Fibroblast of mammary gland (primary cell): ENCODE measurements at places on chromosomes 11 and 22.

- DNase-seq: no peak
Observed at GRCh38 chr22:50530580-50530876, 716 bp upstream of the TYMP start.

GRCh38 chr11:94558932-94559331 lies 8.2 kb upstream of the PIWIL4 start:
- no peak for DNase-seq

- peak; percentile 65 for DNase-seq
Observed at GRCh38 chr11:84524422-84525051, 1102.6 kb downstream of the DLG2 start.

DNA sequence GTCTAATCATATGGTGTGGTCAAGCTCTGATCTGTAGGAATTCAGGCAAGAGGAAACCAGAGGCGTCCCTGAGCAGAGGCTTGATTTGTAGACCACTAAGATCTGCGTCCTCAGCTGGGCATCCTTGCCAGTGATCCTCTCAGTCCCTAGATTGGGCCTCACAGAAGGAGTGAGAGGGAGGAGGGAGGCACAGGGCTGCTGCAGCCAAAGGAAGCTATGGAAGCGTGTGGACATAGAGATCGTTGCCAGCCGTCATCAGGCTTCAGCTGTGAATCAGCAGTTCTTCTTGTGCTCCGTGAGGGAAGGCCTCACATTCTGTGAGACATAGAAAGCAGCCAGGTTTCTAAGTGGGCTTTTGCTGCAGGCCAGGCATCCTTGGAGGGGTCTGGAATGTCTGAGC lies 254.6 kb upstream of the KIRREL3 start:
- DNase-seq: no peak

- peak; percentile 31 for DNase-seq
Observed at GRCh38 chr11:255176-255575, 18.4 kb downstream of the PSMD13 start.

GRCh38 chr22:37672920-37673455 lies 2.4 kb upstream of the LGALS1 start:
- DNase-seq: no peak

DNA sequence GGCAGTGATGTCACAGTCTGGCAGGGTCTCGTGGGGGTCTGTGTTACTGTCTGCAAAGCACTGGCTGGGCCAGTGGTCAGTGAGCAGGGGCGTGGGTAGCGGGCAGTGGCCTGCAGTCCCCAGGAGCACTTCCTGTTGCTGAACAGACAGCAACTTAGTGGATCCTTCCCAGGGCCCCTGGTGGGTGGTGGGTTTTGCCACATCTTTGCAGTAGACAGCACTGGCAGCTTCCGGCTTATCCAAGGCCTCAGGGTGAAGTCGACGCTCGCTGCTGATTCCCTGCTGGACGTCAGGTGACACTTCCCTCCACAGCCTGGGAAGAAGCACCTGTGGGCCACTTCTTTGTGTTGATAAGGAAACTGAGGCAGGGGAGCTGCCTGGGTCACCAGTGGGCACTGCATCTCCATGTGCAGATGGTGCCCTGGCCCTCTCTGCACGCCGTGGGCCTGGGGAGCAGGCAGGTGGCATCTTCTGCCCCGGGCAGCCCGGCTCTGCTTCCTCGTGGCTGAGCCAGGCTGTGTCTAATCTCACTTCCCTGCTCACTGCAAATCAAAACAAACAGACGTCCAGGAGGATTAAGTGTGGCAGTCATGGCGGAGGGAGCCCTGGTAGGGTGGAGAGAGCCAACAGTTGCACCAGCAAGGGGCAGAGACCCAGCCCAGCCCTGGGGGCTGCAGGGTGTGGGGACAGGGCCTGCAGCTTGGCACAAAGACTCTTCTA lies 79.8 kb downstream of the KCNQ1 start:
- no peak for DNase-seq

GRCh38 chr11:4830346-4830745 lies 9.2 kb downstream of the OR51F2 start:
- no peak for DNase-seq

DNA sequence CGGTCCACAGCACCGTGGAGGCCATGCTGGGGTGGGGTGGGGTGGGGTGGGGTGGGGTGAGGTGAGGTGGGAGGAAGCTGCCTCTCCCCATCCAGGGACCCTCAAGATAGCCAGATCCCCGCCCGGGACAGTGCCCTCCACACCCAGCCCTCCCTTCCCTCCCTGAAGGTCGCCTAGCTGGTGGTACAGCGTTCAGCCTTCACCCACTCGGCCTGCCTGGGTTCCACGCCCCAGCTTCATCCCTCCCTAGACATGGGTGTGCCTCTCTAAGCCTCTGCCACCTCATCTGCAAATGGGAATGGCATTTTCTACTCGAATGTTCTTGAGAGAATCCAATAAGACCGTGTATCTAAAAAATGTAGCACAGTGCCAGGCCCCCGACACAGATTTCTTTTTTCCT lies 17.8 kb downstream of the KCTD17 start:
- no peak for DNase-seq

DNA sequence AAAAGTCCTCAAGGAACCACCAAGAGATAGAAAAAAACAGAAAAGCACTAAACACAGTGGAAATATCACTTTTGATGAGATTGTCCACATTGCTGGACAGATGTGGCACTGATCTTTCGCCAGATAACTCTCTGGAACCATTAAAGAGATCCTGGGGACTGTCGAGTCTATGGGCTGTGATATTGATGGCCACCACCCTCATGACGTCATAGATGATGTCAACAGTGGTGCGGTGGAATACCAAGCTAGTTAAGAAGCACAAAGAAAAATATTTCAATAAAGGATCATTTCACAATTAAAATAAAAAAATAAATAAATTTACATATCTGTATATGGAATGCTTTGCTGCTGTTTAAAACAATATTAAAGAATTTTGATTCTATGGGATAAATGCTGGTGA lies 45.5 kb downstream of the ARL14EP start:
- no peak for DNase-seq

DNA sequence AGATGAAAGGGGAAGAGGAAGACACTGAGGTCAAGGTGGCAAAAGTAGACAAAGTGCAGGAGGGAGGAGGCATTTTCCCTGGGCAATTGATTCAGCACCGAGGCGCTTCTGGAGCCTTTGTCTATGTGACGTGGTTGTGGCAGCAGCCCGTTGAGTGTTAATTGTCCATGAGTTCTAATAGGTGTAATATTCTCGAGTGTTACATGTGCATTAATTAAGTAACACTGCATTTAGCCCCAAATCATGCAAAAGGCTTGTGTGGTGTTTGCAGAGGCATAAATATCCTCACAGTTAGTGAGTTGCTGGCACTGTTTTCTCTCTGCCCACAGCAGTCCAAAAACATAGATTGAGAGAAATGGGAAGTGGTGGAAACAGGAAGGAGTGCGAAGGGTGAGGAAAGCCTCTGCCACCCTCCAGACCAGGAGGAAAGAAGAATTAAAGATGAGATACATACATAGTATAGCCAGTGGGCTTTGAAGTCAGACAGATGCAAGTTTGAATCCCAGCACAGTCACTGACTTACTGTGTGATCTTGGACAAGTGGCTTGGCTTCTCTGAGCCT lies 361.2 kb downstream of the MN1 start:
- no peak for DNase-seq

DNA sequence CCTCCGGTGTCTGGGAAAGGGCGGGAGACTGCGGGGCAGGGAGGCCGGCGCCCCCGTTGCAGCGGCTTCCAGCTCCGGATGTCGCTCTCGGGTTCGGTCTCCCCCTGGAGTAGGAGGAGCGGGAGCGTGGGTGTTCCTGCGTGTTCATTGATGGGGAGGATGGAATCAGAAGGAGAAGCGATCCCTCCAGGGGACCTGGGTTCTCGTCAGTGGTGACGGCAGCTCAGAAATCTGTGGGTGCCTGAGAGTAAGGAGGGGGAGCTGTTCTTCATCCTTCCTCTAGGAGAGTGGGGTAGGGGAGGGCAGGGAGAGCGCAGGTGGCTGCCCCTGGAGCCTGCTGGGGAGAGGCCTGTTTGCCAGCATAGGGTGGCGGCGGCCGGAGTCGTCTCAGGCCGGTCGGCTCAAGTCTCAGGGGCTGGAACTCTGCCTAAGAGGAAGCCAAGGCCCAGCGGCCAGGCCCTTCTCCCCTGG lies 1.1 kb downstream of the UBASH3B start:
- DNase-seq: peak; percentile 58

GRCh38 chr11:68615657-68616056 lies 68.7 kb upstream of the GAL start:
- DNase-seq: no peak

DNA sequence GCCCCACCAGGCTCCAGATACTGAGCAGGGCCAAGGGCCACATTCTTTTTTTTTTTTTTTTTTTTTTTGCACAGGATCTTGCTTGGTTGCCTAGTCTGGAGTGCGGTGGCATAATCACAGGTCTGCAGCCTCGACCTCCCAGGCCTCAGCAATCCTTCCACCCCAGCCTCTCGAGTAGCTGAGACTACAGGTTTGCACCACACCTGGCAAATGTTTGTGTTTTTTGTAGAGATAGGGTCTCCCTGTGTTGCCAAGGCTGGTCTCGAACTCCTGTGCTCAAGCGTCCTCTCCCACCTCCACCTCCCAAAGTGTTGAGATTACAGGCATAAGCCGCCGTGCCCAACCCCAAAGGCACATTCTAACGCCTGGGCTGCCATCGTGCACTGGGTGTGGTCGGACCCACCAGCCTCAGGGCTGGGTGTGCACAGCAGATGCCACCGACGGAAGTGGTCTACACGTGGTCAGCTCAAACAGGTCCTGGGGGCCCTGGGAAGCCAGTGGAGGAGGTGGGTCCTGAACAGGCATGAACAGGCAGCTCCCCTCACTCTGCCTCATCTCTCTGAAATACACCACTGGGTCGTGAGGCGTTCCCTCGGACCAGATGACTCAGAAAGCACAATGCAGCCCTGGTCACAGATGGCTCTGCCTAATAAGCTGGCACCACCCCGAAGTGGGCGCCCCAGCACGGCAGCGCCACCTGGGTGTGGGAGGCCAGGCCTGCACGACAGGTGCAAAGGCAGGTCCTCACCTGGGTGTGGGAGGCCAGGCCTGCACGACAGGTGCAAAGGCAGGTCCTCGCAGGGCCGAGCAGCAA lies 5.1 kb upstream of the B4GALNT4 start:
- peak; percentile 58 for DNase-seq

DNA sequence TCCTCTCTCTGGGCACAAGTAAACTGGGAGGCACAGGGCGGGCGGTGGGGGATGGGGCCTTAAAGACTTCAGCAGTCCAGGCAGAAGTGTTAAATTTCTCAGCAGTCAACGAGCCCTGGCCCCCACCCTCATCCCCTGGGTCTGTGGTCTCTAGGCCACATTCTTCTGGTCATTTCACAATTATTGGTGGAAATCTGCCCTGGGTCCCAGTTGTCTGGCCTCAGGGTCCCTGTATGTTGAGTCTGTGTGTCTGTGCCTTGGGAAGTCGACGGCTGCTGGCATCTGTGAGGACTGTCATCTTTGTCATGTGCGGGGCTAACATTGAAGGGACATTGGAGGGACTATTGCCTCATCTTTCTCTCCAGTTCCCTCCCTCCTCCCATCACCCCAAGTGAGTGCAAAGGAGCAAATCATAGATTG lies 1.7 kb downstream of the TSPAN18 start:
- no peak for DNase-seq

GRCh38 chr11:121657146-121657545 lies 204.4 kb upstream of the SORL1-AS1 start:
- DNase-seq: no peak

DNA sequence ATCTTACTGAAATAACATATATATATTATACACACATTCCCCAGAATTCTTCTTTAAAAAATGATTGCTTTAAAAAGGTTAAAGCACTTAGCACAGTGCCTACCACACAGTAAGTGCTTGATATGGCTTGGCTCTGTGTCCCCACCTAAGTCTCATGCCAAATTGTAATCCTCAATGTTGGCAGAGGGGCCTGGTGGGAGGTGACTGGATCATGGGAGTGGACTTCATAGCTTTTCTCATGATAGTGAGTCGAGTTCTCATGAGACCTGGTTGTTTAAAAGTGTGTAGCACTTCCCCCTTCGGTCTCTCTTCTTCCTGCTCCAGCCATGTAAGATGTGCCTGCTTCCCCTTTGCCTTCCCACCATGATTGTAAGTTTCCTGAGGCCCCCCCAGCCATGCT lies 6.2 kb downstream of the CRYAB start:
- DNase-seq: no peak

DNA sequence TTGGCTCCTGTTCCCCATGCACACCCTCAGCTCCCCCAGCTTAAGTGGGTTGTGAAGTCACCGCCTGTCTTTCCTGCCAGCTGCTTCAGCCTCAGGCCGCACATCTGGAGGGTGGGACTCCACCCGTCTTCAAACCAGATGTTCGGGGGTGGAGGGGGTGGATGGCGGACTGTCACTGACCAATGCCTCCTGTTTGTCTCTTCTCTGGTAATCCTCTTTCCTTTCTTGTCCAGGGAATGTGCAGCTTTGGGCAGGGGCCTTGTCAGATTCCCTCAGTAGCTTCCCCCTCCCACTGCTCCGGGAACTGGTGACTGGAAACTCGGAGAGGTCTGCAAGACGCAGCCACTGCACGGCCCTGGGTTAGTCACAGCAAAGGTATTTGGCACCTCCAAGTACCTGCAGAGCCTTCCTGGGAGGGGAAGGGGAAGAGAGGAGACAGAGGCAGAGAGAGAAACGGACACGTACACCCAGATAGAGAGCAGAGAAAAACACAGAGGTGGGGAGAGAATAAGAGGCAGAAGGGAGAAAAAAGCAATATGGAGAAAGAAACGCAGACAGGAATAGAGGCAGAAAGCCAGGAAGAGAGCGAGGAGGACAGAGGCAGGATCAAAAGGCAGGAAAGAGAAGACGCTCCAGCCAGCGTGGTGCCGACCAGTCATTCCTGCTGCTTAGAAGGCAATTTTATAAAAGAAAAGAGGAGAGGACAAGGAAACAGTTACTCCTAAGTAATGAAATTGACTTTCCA lies 56.1 kb upstream of the TIMP3 start:
- DNase-seq: peak; percentile 82

- peak; percentile 95 for DNase-seq
Observed at GRCh38 chr22:32531931-32532819, 57.6 kb downstream of the FBXO7 start.

- DNase-seq: no peak
Observed at GRCh38 chr11:117009905-117010605, 88.2 kb downstream of the SIK3 start.

DNA sequence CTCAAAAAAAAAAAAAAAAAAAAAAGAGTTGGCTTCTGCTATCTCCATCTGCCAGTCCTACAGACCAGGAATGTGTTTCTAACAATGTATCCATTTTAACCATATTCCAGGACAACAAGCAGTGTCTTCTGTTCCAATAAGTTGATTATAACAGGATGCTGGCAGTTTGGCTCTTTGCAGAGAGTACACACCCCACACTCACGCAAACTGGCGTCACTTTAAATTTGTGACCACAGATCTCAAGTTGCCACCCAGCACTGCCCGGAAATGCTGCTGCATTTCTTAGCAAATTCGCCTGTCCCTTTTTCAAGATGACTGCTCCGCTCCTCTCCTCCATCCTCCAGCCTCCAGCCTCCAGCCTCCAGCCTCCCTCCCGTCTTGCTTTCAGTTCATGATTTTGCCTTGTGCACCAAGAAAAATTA lies 44.3 kb downstream of the SCGB1A1 start:
- no peak for DNase-seq
